ENCODE measurements at places on chromosomes 4 and X. TPM values are rescaled to one million over a fixed set of nuclear protein-coding genes. Genes with fewer than 3 reads are reported as not detected.

DNA sequence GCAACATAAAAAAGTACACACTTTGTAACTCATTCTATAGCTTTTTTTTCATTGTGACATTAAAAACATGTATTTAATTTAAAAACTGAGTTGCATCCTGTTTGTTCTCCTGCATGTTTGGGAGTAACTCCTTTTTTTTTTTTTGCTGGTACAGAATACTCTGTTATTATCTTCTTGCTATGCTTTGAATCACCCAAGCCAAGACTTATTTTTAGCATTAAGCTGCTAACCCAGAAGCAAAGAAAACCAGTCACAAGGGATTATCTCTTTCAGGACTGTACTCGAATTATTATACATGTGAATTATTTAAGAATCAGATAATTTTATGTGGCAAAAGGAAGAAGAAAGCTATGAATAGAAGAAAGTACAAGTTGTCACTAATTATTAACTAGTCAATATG, 194.9 kb downstream of the ADAMTS3 start:
- DNase-seq: no peak

Gene STATH
- polyA plus RNA-seq: not detected

Gene PLRG1
- polyA plus RNA-seq: 25.4 TPM

GRCh38 chrX:71103110-71103983, 3.2 kb downstream of the CXorf65 start:
- peak; percentile 8 for DNase-seq

- no peak for DNase-seq
These were observed 370.0 kb downstream of the FBXO8 start for GRCh38 chr4:173913496-173913895.

- no peak for DNase-seq
These were observed 23.9 kb upstream of the PRDM8 start for GRCh38 chr4:80173401-80173800.

Gene SPANXN3
- polyA plus RNA-seq: not detected

- no peak for DNase-seq
These were observed 133.5 kb downstream of the FAM47B start for GRCh38 chrX:35076061-35076460.

DNA sequence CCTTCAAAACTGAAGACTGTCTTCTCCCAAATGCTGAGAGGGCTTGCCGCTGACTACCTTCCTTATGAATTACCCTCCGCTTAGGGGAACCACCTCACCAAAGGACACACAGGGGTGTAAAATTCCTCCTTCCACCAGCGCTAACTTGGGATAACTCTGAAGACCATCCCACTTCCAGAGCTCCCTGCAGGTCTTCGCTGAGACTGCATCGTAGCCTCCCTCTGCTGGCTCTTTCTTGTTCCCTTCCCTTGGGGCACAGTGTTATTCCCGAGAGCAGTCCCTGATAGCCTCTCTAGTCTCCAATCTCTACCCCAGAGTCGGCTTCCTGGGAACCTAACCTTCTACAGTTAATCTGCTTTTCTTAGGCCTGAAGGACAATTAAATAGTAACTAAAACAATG, 725.5 kb upstream of the ATOH1 start:
- DNase-seq: no peak

Gene SH3RF1
- polyA plus RNA-seq: 6.6 TPM

Gene UGT2B10
- polyA plus RNA-seq: not detected

- DNase-seq: no peak
These were observed 33.8 kb downstream of the ENOX2 start for GRCh38 chrX:130869239-130869638.

DNA sequence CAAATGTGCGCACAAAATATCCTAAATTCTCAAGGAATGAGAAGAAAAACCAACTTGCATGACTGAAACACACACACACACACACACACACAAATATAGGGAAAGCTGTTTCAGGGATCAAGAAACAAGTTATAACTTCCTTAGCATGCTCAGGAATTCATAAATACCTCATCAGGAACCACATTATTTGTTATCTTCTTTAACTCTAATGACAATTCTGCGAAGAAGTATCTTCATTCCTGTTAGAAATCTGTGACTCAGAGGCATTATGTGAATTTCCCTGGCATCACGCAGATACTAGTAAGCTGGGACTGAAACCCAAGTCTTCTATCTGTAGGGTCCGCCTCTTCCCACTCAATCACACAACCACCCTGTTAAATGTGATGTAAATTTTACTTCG, 30.3 kb downstream of the TMPRSS11A start:
- no peak for DNase-seq

Gene PAGE2
- not detected for polyA plus RNA-seq

Gene CORIN
- polyA plus RNA-seq: 35.8 TPM

DNA sequence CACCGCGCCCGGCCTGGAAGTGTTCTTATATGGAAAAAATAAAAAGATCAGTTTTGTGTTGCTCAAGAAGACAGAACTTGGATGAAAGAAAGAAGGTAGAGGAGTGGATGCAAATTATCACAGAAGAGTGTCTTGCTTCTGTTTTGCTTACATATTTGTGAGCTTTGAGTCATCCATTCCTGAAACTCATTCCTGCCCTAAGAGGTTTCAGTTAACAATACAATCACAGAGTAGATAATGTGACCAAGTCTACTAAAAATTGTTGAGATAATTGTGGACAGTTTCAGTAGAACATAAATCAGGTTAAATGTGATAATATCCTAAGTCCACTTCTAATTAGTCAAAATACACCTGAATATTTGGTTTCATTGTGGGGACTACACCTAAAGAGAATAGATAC, 26.4 kb upstream of the LRCH2 start:
- no peak for DNase-seq

- DNase-seq: peak; percentile 23
These were observed at the start of gene CHRDL1 for GRCh38 chrX:110795645-110796406. Gene CHRDL1, minus strand, starts transcription at chrX:110795817. Its CDS starts 3,636 bp downstream, at chrX:110792181.

Gene FNIP2
- polyA plus RNA-seq: 36.8 TPM

Gene NCAPG
- polyA plus RNA-seq: 0.08 TPM

Gene GPM6B
- 4.8 TPM for polyA plus RNA-seq

DNA sequence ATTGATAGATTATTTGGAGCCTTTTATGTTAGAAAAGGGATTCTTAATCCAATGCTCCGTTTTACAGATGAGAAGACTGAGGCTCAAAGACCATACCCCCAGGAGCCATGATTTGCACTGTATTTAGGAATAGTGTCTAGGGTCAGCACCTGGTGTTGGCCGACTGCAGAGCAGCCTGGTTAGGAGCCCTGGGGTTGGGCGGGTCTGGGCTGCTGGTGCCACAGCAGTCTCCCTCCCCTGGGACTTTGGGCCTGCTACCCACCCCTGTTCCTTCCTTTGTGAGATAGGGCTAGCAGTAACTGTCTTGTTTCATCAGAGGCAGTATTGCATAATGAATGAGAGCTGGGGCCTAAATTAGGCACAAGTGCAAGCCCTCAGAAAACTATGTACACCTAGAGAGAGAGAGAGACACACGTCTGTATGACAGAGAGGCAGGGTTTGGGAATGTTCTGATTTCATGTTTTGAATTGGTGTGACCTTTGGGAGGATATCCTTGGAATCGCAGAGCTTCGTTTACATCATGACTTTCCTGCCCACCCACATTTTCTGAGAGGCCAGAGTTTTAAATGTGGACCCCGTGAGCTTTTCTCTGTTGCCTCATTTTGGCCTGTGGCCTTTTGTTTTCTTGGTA, 111.7 kb downstream of the PTTG2 start:
- no peak for DNase-seq

DNA sequence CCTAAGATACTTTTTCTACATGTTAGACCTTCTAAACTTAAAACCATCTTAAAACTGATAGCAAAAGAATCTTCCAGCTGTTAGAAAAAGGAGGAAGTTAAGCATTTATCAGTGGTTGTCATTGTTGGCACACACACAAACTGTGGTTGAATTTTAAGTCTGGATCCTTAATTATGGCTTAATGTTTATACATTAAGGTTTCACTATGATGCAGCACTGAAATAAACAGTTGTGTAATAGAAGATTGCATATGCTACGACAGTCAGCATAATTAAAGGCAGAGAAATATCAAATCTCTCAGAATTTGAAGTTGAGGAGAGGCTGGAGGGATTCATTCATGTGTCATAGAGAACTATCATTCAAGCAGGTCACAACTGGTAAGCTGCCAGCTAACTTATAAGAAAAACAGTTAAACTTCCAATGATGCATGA, 32.3 kb downstream of the ADGRA3 start:
- no peak for DNase-seq

Gene PF4V1
- not detected for polyA plus RNA-seq

Gene RCHY1
- 17.7 TPM for polyA plus RNA-seq

Gene EGF
- polyA plus RNA-seq: 3.7 TPM

GRCh38 chr4:39699687-39700409, 1.9 kb downstream of the UBE2K start:
- DNase-seq: no peak

DNA sequence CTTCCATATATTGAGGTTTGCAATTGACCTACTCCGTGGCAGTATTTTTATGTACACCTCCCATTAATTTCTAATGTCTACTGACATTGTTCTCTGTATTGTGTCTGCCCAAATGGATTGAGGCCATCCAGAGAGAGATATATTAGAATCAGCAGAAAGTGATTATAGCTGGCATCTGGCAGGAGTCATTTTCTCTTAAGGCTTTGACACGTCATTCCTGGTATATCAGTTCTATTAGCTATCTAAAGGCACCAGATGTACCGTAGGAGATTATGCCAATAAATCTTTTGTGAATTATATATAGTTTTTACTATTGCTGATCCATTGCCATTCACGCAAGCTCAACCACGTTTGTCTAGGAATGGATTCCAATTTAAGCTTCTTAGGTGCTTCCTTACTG, 1026.4 kb upstream of the IGFBP7 start:
- no peak for DNase-seq

DNA sequence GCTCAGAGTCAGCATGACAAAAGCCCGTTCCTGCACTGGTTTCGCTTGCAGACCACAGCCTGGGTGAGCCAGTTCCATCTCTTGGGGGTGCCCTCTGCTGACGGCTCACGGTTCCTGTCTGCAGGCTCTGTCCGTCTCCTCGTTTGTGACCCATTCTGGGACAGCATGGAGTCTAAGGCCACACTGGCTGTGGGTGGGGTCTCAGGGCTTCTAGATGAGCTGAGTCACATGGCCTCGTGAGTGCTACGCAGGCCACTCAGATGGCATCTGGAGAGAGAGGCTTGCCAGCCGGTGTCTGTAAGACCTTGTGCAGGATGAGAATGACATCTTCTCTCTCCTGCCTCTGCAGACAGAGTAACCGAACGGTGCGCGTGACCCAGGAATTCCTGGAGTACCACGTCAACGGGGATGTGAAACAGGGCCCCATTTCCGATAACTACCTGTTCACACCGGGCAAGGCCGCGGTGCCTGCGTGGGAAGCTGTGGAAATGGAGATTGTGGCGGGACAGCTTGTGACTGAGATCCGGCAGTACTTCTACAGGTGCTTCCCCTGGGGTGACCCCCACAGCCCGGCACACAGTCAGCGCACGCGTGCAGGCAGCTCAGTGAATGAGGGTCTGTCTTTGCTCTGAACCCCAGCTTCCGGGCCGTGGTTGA, 31.6 kb upstream of the MRFAP1 start:
- peak; percentile 58 for DNase-seq

GRCh38 chr4:52510939-52511565, 148.0 kb downstream of the USP46 start:
- DNase-seq: no peak

Gene F9
- not detected for polyA plus RNA-seq

Gene TAB3
- 9.8 TPM for polyA plus RNA-seq

Data from heart left ventricle (tissue), 16 donors.